Liver (tissue), 10 donors: ENCODE measurements at places on chromosomes 2 and 18.
A peak's percentile ranks its signal among the peaks of the same experiment; 100 is the strongest.

DNA sequence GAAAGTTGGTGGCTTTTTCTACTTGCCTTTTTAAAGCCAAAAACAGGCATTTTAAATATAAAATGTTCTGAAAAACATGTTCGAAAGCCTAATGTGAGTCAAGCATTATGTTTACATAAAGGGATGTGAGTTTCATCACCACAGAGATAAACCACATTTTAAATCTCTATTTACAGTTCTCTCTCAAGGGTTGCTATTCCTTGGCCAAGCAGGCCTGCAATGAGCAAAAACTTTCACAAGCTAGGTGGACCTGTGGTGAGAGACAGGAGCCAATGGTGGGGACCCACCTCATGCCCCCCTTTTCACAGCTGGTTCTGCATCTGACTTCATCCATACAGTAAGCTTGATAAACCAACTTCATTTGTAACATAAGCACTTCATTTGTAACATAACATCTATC lies 65.1 kb downstream of the CUL3 start:
- DNase-seq: no peak

- DNase-seq: no peak
Observed at GRCh38 chr2:204255071-204255470, 290.2 kb upstream of the PARD3B start.

- DNase-seq: no peak
Observed at GRCh38 chr2:179985163-179985820, 21.8 kb downstream of the CWC22 start.

DNA sequence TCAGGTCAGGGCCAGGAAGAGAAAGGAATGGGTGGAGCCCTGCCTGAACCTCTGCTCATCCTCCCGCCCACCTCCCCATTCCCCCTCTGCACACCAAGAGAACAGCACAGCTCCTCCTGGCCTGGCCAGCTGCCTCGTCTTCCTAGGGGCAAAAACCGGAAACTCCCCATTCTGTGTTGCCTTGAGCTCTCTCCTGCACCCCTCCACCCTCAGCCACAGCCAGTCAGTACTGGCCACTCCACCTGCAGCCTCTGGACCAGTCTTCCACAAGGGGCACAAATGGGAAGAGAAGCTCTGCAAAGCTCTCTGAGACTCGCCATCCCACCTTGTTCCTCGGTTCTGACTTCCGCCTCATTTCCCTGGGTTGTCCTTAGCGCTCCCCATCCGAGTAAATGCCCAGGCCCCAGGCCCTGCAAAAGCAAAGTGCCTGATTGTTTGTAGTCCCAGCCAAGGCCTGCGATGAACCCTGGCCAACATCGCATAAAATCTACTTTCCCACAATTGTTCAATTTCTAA lies 39.3 kb upstream of the SLC35G4 start:
- no peak for DNase-seq

DNA sequence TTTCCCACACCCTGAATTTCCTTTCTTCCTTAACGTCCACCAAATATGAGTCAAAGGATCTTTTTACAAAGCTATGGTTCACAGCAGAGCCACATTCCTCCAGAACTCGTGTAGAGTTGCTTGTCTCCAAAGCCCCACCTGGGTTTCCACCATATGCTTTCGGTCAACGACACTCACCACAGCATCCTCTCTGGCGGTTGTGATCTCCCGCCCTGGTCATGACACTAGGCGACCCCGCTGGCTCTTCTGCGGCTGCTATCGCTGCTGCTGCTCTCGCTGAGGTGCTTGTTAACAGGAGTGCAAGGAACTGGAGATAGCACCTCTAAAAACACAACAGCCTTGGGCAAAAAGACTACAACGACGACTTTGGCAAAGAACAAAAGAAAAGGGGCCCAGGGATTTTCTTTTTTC lies 340 bp downstream of the SLC40A1 start:
- DNase-seq: peak; percentile 70

- DNase-seq: no peak
Observed at GRCh38 chr18:50460716-50461115, 85.9 kb downstream of the SKA1 start.

GRCh38 chr18:13452871-13453680 lies 234.5 kb downstream of the LDLRAD4 start:
- DNase-seq: no peak

- no peak for DNase-seq
Observed at GRCh38 chr18:3900327-3900726, 450.4 kb downstream of the TGIF1 start.

DNA sequence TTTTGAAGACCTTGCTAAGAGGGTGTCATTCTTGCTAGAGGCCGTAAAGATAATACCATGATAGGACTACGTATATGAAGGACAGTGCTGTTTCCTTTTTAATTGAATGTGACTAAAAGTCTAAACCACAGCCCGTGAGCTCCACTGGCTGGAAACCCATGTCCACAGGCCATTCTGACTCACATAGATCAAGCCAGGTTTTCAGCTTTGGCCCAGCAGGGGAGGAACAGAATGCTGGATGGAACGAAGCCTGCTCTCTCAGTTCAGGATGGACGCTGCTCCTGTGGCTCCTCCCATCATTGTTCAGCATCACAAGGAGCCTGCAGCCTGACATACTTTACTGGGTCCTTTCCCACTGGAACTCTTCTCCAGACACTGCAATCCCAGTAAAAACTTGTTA lies 47.6 kb downstream of the ALPK2 start:
- no peak for DNase-seq

DNA sequence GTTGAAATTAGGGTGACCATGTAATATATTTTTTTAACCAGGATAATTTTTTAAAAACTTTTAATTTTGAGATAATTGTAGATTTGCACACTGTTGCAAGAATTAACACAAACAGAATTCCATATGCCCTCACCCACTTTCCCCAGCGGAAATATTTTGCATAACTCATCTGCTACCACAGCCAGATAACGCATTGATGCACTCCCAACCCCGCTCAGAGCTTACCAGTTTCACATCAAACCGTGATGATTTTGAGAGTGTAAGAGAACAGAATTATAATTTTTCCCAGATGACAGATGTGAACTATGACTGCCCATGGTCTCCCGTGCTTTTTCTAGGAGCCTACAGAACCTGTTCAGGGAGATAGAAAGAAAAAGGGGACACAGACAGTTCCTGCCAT lies 35.2 kb upstream of the LDLRAD4 start:
- no peak for DNase-seq

- DNase-seq: no peak
Observed at GRCh38 chr2:25281941-25282340, 59.8 kb downstream of the DNMT3A start.

DNA sequence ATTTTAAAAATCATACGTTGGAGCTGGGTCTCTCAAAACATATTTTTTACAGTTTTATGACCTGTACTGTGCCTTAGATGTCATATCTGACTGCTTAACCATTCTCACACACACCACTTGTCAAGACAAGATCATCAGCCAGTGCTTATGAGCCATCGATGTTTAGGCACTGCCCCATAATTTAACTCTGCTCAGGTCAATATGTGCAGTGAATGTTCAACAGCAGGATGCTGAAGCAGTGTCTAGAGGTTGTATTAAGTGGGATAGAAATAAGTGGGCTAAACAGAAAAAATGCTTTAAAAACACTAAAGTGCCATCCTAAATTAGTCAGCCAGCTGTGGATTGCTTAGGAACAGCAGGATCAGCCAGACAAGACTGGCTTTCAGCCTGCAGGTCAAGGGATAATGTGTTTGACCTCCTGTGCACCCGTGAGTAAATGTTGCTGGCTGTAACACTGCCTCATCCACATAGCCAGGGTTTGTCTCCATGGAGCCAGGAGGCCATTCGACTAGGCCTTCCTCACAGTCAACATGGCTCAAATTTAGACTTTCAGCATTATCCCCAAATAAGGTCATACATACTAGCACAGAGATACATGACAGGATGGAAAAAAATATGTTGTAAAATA lies 139.0 kb upstream of the NXPH2 start:
- no peak for DNase-seq

DNA sequence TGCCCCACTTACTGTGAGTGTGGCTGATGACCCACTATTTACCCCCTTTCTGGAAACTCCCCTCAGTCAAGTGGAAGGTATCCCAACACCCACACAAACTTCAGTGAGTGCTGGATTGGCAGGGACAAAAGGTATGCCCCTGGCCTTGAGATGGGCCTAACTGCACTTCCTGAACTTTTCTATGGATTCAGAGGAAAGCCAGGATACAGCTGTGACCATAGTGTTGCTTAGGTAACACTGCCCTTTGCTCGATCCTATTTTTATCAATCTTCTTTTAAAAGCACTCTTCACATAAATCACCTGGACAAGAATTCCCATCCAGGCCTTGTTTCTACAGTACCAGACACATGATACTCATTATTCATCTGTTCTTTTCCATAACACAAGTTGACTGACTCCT lies 671.5 kb upstream of the SLC8A1 start:
- DNase-seq: no peak

DNA sequence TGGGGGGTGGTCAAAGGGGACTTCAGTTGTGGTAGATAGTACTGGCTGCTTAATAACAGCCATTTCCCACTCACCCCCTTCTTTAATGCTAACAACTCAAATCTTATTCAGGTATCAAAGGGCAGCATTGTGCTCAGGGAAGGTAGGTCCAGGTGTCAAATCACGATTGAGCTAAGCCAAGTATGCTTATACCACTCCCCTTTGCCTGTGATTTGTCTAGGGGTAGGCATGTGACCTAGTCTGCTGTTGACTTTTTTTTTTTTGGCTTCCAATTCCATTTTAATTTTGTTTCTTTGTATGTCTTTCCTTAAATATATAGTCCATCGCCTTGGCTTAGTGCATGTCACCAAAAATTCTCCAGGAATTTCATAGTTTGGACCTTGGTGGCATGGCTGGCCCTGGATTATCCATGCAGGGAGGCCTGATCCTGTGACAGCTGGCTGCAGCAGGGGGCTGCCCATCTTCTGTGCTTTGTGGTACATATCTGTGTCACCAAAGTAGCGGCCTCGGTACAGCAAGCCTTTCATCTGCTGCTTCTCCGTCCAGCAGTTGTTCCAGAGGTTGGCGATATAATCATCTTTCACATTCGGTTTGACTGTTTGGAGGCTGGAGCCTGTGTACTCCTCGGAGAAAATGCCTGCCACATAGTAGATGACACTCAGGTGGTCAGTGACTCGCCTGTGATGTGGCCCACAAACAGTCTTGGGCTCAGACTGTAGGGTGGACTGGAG lies 68.1 kb upstream of the SPRED2 start:
- no peak for DNase-seq
